ENCODE measurements at places on chromosomes 6 and 20.

- no peak for DNase-seq
Measured at GRCh38 chr20:63955281-63955826, 862 bp downstream of the UCKL1 start.

- DNase-seq = no peak
Measured at GRCh38 chr6:79863566-79863965, 83.8 kb downstream of the ELOVL4 start.

GRCh38 chr6:71015392-71015791 lies 58.5 kb upstream of the B3GAT2 start:
- DNase-seq = no peak

- no peak for DNase-seq
Measured at GRCh38 chr6:144416244-144416643, 131.1 kb downstream of the UTRN start.

DNA sequence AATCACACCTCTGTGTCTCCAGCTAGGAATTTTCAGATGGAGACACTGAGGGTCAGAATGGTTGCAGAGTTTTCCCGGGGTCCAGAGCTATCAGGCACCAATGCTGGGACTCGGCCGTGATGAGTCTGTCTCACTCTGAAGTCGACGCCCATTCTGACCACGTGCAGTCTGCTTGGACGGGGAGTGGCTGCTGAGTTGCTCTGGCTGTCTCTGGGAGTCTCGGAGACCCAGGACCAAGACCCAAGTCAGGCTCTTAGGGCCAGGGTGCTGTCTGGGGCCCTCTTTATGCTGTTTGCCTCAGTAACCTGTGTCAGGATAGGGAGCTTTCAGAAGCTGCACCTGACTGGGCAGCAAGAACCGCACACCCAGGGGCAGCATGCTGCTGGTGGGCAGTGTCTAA lies 4.6 kb downstream of the IP6K3 start:
- no peak for DNase-seq

- no peak for DNase-seq
Measured at GRCh38 chr6:19842030-19842615, 5.0 kb downstream of the ID4 start.

- no peak for DNase-seq
Measured at GRCh38 chr6:6884193-6884627, 223.6 kb upstream of the RREB1 start.

- no peak for DNase-seq
Measured at GRCh38 chr6:124479991-124480430, 482.2 kb upstream of the RNF217 start.

DNA sequence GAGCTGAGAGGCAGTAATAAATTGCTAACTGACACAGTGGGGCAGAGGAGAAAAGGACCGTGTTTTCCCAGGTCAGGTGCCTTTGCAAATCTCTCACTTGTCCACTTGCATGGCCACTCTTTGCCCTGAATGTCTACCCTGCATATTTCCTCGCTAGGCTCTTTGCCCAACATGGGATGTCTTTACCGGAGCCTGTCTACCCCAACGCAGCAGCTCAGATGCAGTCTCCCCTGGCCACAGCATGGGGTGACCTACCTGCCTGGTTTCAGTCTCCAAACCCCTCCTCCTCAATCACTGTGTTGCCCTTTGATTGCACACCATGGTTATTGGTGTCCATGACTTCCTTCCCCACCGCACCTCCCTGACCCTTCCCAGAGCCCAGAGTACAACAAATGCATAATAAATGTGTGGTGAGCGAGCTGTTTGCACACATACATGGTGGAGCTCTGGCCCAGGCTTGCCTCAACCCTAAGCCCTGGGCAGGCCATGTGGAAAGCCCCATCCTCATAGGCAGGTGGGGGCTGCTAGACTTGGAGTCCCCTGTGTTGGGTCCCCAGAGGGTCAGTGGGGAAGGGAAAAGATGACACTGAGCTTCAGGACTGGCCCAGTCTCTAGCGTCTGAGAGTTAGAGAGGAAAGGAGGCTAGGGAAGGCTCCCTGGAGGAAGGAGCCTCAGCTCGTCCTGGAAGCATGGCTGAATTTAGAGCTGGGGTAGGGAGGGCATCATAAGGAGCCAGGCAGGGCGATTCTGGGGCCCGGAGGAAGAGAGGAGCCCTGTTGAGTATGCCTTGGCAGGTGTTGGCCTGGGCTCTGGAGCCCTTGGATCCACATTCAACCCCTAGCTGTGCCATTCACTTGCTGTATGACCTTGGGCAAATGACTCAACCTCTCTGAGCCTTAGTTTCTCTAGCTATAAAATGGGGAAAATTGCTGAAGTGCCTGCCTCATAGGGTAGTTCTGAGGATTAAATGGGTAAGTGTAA lies 4.4 kb upstream of the BPIFB6 start:
- DNase-seq = no peak

GRCh38 chr6:82861121-82861520 lies 204.5 kb downstream of the UBE3D start:
- no peak for DNase-seq

DNA sequence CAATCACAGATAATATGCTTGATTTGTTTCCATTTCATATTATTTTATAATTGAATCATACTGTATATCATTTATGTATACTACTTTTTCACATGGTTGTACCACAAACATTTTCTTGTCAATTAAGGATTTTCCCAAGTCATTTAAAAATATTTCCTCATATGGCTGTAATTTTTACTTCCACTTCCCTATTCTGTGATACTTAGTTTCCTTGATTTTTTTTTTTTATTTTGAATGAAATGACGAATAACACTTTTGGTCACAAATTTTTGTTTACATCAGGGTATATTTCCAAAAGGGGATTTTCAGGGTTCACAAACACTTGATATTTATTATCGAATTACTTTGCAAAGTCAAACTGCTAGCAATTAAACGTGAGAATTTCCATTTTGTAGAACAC lies 515.6 kb downstream of the KIF16B start:
- no peak for DNase-seq

DNA sequence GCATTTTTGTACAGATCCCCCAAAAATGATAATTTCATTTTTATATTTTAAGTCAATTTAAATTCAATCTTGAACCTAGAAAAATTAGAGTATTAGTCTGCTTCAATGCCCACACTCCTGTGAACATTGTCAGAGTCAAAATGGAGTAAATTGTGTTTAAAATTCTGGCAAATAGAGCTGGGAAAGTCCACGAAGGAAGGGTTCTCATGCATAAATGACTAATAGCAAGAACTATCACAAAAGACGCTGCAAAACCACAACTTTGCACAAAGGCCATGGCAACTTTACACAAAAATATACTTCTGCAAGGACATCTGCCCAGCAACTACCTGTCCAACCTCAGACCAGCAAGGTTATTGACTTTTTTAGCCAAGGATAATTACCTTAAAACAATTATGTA lies 203.2 kb upstream of the SMLR1 start:
- DNase-seq = no peak

DNA sequence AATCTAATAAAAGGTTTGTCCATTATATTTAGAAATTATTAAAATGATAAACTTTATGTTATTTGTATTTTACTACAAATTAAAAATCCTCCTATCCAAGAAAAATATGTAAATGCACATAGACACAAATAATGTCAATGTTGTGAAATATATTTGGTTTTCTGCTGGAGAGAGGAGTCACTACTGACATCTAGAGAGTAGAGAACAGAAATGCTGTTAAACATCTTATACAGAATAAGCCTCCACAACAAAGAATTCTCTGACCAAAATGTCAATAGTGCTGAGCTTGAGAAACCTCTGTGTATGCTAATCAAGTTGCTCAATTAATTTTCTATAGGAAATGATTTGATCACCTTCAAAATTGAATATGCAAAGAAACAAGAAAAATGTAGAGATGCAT lies 12.4 kb downstream of the HTR1B start:
- DNase-seq = no peak

GRCh38 chr6:90478278-90478677 lies 108.6 kb downstream of the MAP3K7 start:
- DNase-seq = no peak

DNA sequence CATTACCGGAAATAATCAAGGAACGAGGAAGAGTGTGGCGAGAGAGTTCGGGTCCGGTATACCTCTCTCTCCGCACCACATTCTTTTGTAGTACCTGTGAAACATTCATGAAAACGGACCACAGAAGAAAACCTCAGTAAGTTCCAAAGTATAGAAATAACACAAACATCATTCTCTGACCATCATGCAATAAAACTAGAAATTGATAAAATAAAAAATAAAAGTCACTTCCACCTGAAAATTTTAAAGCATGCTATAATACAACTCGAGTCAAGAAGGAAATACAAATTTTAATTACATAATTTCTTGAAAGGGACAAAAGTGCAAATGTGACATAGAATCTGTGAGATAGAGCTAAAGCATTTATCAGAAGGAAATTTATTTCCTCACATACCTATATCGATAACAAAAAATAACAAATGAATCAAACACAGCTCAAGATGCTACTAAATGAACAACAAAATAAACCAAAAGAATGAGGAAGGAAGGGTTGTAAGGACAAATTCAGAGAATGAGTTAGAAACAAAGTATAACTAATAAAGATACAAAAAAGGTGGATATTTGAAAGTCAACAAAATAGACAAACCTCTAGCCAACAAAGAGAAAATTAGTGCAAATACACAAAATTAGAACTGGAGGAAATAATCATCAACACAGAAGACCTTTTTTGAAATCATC lies 84.2 kb downstream of the TRIM27 start:
- no peak for DNase-seq

DNA sequence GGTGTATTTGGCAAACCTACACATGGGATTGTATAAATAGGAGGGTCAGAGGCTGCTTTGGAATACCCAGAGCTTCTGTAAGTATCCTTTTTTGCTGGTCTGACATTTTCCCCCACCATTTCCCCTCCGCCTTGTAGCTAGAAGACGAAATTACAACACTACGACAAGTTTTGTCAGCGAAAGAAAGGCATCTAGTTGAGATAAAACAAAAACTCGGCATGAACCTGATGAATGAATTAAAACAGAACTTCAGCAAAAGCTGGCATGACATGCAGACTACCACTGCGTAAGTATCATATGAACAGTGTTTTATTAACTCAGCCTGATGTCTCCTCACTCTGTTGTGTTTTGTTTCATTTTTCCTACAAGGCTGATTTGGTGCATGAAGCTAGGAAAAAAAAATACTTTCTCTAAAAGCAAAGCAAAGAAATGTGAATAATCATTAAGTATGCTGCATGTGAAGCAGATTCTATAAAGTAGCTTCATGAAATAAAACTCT lies 72.7 kb downstream of the HDDC2 start:
- DNase-seq = no peak

DNA sequence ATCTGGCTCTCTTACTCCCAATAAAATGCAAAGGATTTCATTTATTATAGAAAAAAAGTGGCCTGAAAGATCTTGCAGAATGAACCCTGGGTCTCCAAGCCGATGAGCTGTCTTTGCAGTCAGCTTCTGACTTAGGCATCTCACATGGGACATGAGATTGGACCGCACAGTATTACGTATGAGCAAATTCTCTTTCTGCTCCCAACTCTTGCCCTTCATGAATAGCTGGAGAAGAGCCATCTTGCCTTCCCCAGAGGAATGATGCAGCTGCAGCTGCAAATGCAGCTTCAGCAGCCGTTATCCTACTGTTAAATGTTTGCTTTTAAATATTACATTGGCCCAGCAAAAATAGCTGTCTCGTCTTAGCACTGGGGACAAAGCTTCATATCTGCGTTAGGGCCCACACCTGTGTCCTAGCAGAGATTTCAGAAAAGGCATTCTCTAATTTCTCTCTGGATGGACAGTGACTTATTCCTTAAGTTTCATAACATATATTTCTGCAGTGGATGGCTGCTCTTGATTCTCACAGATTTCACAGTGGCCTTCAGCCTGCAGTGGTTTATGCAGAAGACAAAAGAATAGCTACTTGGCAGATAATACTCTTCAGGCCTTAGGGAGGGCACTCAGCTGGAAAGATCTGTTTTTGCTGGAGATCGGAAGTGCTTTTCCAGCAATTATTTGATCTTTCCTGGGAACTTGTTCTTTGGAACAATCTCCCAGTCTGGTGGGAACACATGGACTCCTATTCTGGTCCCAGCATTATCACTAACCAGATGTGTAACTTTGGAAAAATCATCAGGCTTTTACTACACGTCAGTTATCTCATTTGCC lies 129.2 kb downstream of the FYN start:
- no peak for DNase-seq

DNA sequence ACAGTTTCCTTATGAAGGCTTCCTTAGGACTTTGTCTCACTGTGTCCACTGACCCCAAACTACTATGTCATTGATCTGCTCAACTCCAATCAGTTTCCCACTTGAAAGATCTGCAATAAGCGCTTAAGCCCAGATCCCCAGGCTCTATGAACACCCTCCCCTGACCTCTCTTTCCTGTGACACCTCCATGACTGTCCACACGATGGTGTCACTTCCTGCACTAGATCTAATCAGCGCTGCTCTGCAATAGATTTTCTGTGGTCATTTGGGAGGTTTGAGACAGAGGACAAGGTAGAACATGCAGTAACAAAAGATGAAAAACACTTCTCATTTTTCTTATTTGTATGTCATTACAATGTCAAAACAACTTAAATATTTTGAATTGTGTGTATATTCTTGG lies 304.6 kb upstream of the AGPAT4 start:
- DNase-seq = no peak

GRCh38 chr6:98467902-98468301 lies 366.5 kb upstream of the POU3F2 start:
- DNase-seq = no peak

GRCh38 chr6:25966711-25967110 lies 4.1 kb downstream of the TRIM38 start:
- DNase-seq = no peak

- DNase-seq = no peak
Measured at GRCh38 chr20:26216025-26216424, 519.4 kb upstream of the ZNF337 start.

GRCh38 chr6:121482751-121483150 lies 47.3 kb downstream of the GJA1 start:
- DNase-seq = no peak

DNA sequence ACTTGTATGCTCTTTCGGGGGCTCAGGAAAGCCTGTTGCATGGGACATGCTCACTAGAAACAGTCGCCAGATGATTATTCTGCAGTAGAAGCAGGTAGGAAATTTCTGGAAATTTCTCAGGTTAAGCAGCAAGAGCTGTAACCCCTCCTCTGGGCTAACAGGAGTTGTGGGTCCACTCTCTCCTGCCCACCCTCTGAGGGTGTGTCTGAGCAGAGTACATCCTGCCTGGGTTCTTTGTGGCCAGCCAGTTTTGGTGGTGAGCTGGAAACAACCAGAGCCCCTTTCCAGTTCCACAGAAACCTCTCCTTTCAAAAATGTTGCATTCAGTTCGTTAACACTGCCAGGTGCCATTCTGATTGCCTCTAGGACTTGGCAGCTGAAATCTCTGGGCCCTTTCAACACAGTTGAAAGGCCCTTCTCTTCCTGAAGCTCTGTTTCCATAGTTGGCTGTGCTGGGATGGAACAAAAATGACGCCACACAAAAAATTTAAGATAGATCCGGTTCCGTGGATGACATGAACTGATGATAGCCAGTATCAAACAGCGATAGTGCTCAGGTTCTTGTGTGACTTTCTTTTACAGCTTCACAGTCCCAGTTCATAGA lies 38.5 kb downstream of the PLCG1 start:
- DNase-seq = no peak
